CD4-positive, alpha-beta T cell treated with Interleukin-6 for 4 hours (primary cell): ENCODE measurements at places on chromosomes 13 and 19.
A peak's percentile ranks its signal among the peaks of the same experiment; 100 is the strongest.

- no peak for DNase-seq
Observed at GRCh38 chr13:58343076-58343475, 711.5 kb downstream of the PCDH17 start.

- DNase-seq, result no peak
Observed at GRCh38 chr13:113491418-113491883, 940 bp upstream of the DCUN1D2 start.

DNA sequence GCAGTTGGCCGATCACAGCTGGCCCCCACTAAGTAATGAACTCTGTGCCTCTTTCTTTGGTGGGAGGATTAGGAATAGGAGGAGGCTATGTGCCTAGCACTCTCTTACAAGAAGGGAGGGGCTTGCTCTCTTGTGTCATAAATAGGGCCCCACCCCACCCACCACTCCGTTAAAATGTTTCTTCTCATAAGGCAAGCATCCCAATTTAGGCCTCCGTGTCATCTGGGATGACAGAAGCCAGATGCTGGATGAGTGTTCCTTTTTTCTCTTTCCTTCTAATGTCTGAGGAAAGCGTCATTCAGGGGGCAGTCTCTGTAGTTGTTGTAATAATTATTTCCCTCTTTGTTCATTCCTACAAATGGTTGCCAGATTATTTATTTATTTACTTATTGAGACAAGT lies at the start of gene LIPE:
LIPE (minus strand) TSS at position 76 of the 400 bp plus-strand sequence. CDS start 239 bp downstream, outside the sequence.
- no peak for DNase-seq

DNA sequence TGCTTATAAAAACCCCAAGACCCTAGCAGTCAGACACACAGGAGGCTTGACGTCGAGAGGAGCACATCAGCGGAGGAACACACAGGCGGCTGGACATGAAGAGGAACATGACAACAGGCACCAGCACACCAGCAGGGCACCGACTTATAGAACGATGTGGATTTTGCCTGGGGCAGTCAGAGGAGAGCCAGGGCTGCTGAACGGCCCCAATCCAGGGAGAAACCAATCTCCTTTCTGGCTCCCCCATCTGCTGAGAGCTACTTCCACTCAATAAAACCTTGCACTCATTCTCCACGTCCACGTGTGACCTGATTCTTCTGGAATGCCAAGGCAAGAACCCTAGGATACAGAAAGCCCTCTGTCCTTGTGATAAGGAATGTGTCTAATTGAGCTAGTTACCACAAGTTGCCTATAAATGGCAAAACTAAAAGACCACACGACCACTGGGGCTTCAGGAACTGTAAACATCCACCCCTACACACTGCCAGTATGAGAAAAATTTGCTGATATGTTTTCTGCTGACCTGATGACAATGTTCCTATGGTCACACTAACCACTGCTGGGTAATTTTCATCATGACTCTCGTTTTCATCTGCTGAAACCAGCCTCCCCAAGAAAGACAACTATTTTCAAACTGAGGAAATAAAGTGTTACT lies 35.8 kb upstream of the CEACAM21 start:
- no peak for DNase-seq

GRCh38 chr13:59633290-59633689 lies 530.4 kb downstream of the DIAPH3 start:
- no peak for DNase-seq

- peak; percentile 23 for DNase-seq
Observed at GRCh38 chr19:50906217-50906616, 5.0 kb downstream of the KLK4 start.

- no peak for DNase-seq
Observed at GRCh38 chr19:37074111-37074510, 4.1 kb upstream of the ZNF420 start.

- DNase-seq, result no peak
Observed at GRCh38 chr19:18435178-18435841, 2.6 kb downstream of the ISYNA1 start.

DNA sequence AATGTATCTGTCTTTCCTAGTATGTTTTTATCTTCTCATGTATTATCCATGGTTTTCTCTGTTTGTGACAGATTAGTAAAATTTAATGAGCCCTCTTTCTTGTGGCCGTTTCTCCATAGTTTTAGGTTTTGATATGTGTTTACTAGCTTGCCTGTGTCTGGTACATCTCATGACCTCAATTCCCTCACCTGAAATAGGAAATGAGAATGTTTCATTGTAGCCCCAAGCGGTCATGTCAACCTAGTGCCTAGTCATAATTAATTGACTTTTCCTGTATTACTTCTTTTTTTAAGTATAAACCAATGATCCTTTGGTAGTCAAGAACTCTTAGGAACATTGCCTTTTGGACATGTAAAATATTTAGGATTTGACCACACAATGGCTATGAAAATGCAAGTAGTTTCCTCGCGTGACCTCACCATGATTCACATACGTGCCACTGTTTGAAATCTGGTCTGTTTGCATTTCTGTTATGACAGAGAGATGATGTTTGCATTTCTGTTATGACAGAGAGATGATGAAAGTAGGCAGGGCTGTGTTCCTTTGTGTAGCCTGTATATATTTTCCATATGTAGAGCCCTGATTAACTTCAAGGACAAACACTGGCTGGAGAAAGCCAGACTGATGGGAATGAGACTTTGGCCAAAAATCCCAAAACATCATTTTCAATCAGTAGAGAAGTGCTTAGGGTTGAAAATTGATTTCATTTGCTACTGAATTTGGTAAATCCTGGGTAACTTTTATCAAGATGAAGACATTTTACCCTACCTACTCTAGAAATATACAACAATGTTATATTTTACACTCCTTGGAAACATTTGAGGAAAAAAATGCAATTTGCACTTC lies 104.8 kb downstream of the TNFRSF19 start:
- no peak for DNase-seq

- no peak for DNase-seq
Observed at GRCh38 chr19:31975461-31975860, 369.9 kb upstream of the ZNF507 start.

DNA sequence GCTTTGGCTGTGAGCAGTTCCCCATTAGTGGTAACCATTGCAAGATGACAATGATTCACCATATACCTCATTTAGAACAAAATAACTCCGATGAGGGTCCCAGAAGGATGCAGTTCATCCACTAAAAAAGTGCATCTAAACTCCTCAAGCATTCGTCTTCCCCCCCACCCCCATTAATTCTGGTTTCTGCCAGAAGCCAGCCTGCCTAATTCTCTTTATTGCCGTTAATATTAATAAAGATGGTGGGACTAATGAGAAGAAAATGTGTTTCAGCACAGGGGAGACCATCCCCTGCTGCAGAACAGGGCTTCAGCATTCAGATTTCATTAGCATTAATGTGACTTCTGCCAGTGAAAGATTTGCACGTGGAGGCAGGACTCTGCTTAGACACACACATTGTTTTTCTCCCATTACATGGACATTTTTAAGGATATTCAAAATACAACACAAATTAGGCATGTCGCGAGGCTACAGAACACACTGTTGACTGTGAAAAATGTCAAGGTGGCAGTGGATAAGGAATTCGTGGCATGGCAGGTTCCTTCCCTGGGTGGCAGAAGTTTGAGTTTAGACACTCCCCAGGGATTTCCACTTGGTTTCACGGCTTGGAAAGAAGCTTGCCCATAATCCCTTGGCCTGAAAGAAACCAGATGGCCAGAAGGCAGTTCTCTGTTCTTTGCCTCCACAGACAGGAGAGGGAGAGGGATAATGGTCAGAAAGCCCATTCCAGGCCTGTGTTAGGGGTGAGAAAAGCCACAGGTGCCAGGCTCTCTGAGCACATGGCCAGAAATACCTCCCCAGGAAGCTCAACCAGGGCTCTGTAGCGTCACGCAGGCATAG lies 236.5 kb downstream of the FOXO1 start:
- DNase-seq, result no peak

GRCh38 chr19:33048806-33049676 lies 15.6 kb downstream of the RHPN2 start:
- no peak for DNase-seq

DNA sequence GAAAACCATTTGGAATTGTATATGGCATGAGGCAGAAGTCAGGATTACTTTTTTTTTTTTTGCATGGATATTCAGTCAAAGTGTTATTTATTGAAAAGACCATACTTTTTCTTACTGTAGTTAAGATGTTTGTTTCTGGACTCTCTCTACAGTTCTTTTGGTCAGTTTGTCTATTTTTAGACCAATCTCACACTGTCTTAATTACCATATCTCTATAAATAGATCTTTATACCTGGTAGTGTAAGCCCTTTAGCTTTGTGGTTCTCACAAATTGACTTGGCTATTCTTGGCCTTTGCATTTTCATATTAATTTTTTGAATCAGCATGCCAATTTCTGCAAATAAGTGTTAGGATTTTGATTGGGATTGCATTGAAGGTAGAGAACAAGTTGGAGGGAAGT lies 96.8 kb downstream of the MAB21L1 start:
- DNase-seq, result no peak

DNA sequence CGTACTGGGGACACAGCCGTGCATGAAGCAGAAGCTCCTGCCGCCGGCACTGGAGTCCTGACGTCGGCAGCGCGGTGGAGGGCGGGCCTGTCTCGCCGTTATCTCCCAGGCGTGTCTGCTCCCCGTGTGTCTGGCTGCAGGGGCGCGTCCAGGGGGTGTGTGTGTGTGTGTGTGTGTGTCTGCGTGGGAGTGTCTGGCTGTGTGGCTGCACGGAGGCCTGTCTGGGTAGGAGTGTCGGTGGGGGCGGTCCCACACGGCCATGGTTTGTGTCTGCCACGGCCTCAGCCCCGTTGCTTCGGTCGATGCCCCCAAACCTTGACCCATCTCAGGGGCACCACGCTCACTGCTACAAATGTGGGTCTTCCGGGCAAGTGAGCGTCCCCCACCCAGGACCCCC lies 18.3 kb downstream of the ARID3A start:
- DNase-seq, result no peak

- DNase-seq, result no peak
Observed at GRCh38 chr13:45861322-45861721, 9.8 kb upstream of the SIAH3 start.

DNA sequence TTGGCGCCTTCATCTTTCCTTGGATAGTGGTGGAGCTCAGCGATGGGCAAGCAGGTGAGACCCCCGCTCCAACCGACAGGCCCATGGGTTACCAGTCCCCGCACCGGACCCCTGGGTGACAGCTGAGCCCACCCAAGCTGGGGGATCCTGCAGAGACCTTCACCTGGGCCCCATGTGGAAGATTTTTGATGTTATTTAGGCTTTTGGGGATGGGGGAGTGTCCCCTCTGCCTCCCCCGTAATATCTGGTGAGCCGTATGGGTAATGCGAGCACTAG lies 4.9 kb upstream of the LILRA5 start:
- DNase-seq, result no peak

DNA sequence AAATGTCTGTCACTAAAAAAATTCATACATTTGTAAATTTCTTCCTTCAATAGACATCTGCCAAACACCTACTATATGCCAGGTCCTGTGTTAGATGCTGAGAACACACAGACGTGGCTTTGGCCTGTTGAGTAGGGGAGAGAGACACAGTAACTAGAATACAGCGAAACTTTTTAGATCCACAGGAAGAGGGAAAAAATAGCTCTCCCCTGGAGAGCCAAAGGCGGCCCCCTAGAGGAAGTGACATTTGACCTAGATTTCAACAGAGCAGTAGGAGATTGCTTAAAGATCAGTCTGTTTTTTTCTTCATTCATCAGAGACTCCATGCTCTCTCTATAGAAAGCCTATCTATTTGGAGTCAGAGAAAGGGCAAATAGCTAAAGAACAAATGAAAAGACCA lies 11.3 kb downstream of the LCP1 start:
- peak; percentile 50 for DNase-seq

DNA sequence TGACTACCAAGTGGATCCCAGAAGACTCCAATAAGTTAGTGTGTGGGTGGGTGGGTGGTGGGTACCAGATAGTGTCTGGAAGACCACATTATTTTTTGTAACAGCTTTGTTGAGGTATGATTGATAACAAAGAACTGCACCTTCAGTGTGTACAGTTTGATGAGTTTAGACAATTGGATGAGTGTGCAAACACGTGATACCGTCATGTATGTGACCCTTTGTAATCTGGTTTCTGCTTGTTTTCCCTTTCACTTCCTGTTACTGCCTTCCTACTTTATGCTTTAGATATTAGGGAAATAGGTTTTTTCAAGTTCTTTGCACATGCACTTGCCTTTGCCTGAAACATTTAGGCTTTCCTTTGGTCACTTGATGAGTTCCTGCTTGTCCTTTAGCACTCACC lies 8.5 kb downstream of the RPL21 start:
- no peak for DNase-seq

- DNase-seq, result no peak
Observed at GRCh38 chr19:11856596-11857250, 8.2 kb downstream of the ZNF439 start.

DNA sequence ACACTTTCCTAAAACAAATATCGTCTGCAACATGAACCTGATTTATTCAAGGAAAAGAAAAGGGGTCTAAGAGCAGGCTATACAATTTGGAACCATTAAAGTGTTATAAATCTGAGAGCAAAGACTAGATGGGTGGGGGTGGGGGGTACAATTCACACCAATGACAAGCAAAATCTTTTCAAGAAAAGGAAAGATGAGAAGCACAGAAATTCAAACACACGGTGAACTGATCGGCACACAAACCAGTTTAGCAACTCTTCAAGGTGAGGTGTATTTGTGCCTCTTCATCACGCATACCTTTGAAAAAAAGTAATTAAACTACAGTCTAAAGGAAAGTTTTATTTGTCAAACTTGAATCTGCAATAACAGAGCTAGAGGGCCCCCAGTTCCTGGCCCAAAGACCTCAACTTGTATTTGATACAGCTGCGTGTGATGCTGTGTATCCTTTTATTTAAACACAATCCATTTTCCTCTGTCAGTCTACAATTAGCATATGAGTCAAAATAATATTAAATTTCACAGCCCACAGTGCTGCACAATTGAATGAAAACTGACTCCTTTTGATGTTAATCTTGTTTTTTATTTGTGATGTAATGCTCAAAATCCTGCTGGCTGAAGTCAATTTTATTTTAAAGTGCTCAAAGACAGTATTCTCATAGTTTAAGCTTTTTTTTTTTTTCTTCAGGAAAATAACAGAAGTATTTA lies 14.2 kb downstream of the EFNB2 start:
- no peak for DNase-seq

- DNase-seq, result no peak
Observed at GRCh38 chr13:113350065-113350937, 13.6 kb downstream of the GRTP1 start.

GRCh38 chr13:102017248-102017647 lies 384.6 kb downstream of the FGF14 start:
- DNase-seq, result no peak
